CD4-positive, alpha-beta T cell treated with Interleukin-4 for 1 hour (primary cell): ENCODE measurements at places on chromosomes 6 and 20.
A peak's percentile ranks its signal among the peaks of the same experiment; 100 is the strongest.

DNA sequence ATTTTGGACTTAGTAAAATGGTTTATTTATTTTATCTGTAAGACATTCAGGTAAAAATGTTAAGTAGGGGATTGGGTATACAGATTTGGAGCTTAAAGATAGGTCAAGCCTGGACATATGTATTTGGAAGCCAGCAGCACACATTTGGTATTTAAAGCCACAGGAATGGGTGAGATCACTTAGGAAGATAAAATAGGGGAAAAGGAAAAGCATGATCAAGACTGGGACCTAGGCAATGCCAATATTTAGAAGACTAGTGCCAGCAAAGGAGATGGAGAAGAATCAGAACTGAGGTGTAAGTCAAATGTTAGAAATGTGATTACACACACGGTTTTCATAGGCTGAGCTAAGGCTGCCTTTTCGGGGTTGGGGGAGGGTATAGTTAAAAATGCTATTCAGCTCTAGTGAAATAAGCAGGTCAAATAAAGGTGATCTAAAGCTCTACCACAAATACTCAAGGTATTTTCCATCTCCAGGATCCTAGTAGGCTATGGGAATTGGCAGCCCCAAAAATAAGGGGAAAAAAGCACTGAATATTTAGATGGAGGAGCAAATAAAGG lies 20.6 kb downstream of the SLC2A12 start:
- DNase-seq: no peak

GRCh38 chr20:62787321-62787720 lies 9.0 kb upstream of the MRGBP start:
- peak; percentile 56 for DNase-seq

DNA sequence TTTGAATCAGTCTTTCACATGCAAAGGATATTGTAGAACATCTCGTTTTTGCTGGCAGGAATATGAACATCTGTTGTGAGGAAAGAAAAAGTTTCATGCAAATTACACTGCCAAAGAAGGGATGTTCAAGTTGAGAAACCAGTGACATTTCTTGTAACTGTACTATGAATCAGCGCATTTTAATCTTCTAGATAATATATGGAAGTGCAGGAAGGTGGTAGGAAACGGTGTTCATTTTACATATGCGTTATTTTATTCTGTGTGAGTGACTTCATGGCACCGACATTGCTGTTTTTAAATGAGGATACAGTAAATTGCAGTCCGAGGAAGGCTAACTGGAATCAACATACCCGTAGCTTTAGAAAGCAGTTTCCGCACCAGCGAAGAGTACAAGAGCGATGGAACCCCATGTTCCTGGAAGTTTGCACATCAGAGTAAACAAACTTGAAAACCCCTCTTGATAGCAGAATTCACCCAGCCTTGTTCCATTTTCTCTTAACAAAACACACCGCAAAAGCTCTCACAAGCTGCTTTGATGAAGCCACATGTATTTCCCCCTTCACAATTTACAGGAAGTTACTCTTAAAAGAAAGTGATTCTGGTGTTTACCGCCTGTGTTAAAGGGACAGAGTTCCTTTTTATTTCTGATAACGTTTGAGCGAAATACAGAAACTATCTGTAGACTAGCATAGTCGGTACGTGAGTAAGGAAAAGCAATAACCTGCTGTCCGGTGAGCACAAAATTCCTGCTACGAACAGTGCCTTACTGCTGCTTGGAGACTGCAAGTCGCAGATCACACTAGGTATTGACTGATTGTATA lies 11.5 kb downstream of the PRDM1 start:
- DNase-seq: peak; percentile 90

DNA sequence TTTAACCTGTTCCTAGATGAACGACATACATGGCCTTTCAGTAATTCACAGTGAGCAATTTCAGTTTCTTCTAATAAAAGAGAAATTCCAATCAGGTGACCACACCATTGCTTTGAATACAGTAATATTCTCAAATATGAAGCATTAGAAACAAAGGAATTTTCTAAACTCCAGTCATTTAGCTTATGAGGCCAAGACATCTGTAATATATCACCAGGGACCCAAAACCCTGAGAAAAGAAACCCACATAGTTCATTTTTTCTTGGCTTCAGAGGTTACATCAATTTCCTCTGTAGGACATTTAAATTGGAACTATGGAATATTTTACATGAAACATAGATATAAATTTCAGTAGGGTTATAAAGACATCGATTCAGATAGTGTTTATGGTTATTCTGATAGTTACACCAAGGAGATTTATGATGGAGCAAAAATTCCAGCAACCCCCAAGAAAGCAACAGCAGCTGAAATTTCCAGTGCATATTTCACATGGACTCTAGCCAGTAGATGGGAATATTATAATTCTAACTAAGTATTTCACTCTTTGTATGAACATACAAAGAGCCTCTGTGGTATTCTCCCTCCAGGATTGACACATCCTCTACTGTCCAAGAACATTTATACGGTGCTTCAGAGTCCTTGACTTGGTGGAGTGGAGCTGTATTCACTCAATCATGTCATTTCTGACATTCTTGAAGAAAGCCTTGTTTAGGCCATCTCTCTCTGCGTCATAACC lies 82.9 kb downstream of the ADGRG6 start:
- DNase-seq: no peak

- DNase-seq: no peak
Measured at GRCh38 chr20:33532753-33533459, 43.0 kb downstream of the CBFA2T2 start.

DNA sequence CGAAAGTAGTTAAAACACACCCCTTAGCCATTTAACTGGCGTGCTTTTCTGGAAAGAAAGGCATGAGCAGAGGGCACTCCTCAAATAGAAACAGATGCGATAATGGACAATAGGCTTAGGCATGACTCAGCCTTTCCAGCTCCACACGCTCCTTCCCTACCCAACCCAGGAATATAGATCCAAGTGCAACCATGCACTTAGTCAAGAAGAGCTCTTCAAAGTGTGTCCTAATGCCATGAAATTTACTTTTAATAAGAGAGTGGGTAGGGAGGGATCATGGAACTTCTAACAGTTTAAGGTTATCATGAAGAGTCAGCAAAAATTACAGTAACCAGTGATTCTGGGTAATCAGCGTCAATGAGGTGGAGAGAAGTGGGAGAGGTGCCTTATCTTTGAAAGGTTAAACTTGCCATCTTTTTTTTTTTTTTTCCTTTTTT lies 2.4 kb upstream of the EFHC1 start:
- DNase-seq: no peak
